BJ (cell line): ENCODE measurements at places on chromosomes 4 and X. TPM values are rescaled to one million over a fixed set of nuclear protein-coding genes. Genes with fewer than 3 reads are reported as not detected.

DNA sequence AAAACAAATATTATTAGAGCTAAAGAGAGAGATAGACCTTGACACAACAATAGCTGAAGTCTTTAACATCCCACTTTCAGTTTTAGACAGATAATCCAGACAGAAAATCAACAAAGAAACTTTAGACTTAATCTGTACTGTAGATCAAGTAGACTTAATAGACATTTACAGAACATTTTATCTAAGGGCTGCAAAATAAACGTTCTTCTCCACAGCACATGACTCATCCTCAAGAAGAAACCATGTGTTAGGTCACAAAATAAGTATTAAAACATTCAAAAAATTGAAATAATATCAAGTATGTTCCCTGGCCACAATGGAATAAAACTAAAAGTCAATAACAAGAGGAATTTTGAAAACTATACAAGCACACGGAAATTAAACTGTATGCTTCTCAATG, 1510.3 kb upstream of the PCDH10 start:
- DNase-seq: no peak

DNA sequence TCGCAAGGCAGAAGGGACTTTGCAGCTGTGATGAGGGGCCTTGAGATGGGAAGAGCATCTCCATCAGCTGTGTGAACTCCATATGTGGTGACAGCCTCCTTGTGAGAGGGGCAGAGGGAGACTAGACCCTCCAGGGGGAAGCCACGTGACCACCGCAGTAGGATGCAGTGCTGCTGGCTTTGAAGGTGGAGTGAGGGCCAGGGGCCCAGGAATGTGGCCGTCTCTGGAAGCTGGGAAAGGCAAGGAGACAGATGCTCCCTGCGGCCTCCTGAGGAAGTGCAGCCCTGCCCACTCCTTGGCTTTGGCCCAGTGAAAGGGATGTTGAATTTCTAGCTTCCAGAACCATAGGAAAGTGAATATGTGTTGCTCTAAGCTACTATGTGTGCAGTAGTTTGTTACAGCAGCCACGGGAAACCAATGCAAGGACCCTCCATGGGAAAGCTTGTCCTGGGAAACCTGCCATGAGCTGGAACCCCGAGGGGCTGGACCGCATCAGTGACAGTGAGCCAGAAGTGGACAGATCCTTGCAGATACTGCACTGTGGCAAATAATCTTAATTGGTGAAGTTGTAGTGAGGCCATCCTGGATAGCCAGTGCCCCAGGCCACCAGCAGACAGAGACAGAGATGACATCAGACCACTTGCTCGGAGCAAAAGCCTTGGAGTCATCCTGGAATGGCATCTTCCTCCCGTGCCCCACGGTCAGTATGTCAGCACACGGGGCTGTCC, 35.4 kb upstream of the SORCS2 start:
- DNase-seq: no peak

DNA sequence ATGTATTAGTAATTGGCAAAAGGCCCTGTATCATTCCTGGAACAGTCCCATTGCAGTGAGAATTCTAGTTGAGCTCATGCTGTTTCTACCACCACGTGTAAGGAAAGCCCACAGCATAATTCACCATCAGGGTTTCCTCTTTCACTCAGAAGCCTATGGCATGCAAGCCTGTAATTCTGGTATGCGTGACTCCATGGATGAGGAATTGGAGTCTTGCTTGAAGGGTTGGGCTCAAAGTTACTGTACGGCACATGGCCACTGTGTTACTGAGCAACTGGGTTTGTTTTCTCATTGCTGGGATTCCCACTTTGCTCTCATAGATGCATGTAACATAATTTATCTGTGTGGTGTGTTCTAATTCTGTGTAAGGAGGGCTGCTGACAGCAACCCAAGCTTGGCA, 132.3 kb upstream of the NR3C2 start:
- DNase-seq: no peak

DNA sequence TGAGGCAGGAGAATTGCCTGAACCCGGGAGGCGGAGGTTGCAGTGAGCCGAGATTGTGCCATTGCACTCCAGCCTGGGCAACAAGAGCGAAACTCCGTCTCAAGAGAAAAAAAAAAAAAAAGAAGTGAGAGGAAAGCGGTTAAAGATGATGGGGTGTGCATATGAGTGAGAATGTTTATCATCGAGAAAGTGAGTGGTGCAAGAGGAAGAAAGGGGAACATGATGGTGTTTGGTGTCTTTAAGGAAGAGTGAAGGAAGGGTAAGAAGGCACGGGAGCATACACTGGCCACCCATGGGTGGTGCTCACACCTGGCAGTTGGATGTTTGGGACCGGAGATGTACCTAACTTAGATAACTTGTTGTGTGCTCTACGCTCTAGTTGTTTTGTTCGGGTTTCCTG, 62.2 kb downstream of the STOX2 start:
- DNase-seq: no peak

AFM gene
- polyA plus RNA-seq: not detected in 2 replicates

GRCh38 chr4:70518716-70519115, 347 bp downstream of the AMTN start:
- DNase-seq: no peak
